ENCODE measurements at places on chromosomes 13 and 19.

DNA sequence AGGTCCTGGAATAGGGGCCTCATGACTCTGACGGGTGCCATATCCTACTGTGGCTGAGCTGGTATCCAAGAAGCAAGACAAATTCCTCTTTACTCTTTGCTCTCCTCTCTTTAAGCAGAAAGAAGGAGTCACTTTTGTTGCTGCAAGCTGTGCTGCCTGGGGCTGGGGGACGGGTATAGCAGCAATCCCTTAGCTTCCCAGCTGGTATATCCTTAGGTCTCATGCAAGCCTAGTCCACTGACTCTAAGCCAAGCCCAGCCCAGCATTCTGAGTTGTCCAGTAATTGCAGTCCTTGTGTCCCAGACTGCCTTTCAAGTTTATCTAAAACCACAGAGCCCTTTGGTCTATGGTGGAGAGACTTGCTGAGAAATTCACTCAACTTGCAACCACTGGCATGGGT, 893.0 kb upstream of the PRR20A start:
- DNase-seq, result no peak

DNA sequence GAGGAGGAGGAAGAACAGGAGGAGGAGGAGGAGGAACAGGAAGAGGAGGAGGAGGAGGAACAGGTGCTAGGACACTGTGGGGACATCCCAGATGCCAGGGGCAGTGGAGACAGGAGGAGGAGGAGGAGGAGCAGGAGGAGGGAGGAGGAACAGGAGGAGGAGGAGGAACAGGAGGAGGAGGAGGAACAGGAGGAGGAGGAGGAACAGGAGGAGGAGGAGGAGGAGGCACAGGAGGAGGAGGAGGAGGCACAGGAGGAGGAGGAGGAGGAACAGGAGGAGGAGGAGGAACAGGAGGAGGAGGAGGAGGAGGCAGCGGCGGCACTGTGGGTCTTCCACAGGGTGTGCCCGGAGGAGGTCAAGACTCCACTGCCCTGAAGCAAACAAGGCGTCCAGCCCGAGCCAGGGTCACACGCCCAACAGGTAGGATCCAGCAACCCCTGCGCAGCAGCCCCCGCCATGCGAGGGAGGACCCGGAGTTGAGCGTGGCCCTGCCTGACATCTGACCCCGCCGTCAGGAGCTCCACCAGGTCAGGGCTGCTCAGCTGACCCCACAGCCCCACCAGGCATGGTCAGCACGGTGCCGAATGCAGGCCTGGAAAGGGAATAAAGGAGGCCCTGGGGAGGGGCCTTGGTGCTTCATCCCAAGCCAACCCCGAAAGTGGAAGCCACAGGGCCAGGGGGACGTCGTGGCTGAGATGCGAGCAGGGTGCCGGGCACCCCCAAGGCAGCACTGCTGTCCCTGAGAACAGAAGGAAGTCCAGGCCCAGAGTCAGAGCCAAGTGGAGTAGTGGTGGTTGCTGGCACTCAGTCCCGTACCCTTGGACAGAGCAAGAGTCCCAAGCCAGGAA, 9.2 kb downstream of the SBNO2 start:
- DNase-seq, result no peak

GRCh38 chr13:51636349-51636890, 52.2 kb downstream of the WDFY2 start:
- peak; percentile 34 for DNase-seq

DNA sequence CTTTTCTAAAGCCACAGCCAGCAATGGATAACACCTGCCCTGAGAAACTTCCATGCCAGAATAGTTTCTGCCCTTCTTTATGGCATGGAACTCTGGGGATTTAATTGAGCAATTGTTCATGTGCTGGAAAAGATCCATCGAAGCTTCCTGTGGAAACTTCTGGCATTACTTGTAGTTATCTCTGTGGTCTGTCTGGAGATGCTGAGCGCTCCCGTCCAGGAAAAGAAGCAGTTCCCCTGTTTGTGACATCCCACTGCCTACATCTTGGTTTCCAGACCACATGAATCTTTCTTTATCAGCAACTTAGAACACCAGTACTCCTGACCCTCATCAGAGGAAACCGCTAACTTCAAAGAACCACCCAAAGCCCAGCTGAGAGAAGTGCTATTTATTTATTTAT, 24.6 kb downstream of the FLT1 start:
- DNase-seq, result no peak

GRCh38 chr19:54431255-54431838, 16.1 kb downstream of the TTYH1 start:
- DNase-seq, result no peak

DNA sequence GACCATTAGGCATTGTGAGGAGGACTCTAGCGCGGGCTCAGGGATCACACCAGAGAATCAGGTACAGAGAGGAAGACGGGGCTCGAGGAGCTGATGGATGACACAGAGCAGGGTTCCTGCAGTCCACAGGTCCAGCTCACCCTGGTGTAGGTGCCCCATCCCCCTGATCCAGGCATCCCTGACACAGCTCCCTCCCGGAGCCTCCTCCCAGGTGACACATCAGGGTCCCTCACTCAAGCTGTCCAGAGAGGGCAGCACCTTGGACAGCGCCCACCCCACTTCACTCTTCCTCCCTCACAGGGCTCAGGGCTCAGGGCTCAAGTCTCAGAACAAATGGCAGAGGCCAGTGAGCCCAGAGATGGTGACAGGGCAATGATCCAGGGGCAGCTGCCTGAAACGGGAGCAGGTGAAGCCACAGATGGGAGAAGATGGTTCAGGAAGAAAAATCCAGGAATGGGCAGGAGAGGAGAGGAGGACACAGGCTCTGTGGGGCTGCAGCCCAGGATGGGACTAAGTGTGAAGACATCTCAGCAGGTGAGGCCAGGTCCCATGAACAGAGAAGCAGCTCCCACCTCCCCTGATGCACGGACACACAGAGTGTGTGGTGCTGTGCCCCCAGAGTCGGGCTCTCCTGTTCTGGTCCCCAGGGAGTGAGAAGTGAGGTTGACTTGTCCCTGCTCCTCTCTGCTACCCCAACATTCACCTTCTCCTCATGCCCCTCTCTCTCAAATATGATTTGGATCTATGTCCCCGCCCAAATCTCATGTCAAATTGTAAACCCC, 2.8 kb upstream of the CEACAM5 start:
- DNase-seq, result no peak

DNA sequence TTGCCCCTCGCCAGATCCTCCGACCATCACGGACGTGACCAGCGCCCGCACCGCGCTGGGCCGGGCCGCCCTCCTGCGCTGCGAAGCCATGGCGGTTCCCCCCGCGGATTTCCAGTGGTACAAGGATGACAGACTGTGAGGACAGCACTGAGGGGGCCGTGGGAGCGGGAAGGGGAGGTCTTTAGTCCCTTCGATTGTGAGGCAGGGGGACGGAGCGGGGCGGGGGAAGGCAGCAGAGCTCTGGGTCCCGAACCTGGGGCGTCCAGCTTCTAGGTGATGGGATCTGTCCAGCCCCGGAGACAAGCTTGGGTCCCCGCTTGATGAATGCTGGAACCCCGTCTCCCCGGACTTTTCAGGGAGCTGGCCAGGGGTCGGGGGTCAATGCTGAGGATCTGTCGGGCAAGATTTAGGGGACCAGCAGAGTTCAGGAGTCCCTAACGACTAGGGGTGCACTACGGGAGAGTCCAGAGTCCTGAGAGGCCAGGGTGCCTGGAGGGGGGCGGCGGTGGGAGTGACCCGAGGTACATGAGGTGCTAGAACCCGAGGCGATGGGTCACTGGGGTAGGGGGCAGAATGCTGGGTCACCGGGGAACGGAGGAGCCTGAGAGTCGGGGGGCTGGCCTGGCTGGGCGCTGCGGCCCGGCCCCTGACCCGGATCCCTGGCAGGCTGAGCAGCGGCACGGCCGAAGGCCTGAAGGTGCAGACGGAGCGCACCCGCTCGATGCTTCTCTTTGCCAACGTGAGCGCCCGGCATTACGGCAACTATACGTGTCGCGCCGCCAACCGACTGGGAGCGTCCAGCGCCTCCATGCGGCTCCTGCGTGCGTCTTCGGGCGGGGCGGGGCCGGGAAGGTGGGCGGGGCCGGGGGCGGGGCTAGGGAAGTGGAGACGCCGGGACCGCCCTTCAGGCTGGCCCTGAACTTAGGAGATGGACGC, 14.6 kb downstream of the VSIG10L start:
- DNase-seq, result no peak

- DNase-seq, result no peak
Measured at GRCh38 chr13:51211910-51212309, 10.3 kb upstream of the FAM124A start.

GRCh38 chr19:49808711-49809159, 4.4 kb downstream of the FUZ start:
- DNase-seq, result peak; percentile 89

DNA sequence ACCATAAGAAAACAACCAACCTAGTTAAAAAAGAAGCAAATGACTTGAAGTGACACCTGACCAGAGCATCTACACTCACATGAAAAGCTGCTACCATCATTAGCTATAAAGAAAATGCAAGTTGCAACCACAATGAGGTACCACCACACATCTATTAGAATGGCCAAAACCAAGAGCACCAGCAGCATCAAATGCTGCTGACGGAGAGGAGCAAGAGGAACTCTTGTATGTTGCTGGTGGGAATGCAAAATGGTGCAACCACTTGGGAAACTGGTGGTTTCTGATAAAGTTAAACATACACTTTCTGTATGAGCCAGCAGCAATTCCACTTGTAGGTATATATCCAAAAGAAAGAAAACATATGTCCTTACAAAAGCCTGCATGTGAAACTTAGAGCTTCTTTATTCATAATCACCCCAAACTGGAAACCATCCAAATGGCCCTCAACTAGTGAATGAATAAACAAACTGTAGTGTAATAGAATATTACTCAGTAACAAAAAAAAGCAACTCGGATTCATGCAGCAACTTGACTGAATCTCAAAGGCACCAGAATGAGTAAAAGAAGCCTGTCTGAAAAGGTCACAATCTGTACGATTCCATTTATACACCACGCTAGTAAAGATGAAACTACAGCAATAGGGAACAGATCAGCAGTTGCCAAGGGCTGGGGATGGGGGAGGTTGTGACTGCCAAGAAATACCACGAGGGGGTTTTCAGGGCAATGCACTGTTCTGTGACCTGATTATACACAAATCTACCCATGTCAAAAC, 60.9 kb upstream of the RANBP3 start:
- DNase-seq, result no peak
